Stimulated activated CD8-positive, alpha-beta memory T cell treated with anti-CD3 and anti-CD28 coated beads, Interleukin-7, amount 100 ng/mL, for 48 hours (primary cell): ENCODE measurements at places on chromosomes 12 and 14.
A peak's percentile ranks its signal among the peaks of the same experiment; 100 is the strongest.

GRCh38 chr14:96797582-96798349 is 584 bp downstream of the VRK1 start:
- peak; percentile 11 for DNase-seq

DNA sequence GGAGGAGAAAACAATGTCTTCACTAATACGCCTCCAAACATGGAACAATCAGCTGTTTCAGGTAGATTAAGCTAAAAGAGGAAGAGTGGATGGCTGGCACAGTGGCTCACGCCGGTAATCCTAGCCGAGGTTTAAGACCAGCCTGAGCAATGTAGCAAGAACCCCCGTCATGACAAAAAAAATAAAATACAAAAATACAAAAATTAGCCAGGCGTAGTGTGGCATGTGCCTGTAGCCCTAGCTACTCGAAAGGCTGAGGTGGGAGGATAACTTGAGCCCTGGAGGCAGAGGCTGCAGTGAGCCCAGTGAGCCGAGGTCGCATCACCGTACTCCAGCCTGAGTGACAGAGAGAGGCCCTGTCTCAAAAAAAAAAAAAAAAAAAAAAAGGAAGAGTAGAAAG is 1.2 kb upstream of the MED13L start:
- DNase-seq, result no peak

DNA sequence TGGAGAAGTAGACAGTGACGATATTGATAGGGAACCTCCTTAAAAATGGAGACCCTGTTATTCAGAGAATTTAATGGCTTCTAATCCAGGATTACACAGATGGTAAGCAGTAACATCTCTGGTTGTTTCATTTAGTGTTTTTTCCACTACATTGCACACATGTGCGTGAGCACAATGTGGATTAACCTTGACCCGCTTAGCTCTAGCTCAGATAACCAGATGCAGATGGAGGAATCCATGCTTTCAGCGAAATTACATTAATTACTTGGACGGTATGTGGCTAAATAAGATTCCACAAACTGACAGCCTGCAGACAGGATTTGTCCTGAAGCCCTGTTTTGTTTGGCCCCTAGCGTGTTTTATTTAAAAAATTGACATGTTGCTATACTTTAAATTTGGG is 378.4 kb downstream of the CCDC91 start:
- DNase-seq, result no peak

- DNase-seq, result no peak
These were observed 22.9 kb downstream of the HSP90AA1 start for GRCh38 chr14:102063808-102064429.

- DNase-seq, result no peak
These were observed 20.2 kb downstream of the TNFAIP2 start for GRCh38 chr14:103143506-103143905.

- DNase-seq, result no peak
These were observed 445.6 kb downstream of the GLT1D1 start for GRCh38 chr12:129298921-129299320.

DNA sequence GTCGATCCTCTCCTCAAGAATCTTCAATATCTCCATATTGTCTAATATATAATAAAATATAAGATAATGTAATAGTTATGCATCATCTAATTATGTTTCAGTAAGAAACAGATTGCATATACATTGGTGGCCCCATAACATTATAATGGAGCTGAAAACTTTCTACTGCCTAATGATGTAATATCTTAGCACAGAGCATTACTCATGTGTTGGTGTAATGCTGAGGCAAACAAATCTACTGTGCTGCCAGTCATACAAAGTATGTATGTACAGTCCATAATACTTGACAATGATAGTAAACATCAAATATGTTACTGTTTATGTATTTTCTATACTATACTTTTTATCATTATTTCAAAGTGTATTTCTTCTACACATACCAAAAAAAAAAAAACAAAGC is 128.7 kb downstream of the CPNE8 start:
- no peak for DNase-seq

- no peak for DNase-seq
These were observed 3.5 kb downstream of the SLC7A7 start for GRCh38 chr14:22811722-22812121.

DNA sequence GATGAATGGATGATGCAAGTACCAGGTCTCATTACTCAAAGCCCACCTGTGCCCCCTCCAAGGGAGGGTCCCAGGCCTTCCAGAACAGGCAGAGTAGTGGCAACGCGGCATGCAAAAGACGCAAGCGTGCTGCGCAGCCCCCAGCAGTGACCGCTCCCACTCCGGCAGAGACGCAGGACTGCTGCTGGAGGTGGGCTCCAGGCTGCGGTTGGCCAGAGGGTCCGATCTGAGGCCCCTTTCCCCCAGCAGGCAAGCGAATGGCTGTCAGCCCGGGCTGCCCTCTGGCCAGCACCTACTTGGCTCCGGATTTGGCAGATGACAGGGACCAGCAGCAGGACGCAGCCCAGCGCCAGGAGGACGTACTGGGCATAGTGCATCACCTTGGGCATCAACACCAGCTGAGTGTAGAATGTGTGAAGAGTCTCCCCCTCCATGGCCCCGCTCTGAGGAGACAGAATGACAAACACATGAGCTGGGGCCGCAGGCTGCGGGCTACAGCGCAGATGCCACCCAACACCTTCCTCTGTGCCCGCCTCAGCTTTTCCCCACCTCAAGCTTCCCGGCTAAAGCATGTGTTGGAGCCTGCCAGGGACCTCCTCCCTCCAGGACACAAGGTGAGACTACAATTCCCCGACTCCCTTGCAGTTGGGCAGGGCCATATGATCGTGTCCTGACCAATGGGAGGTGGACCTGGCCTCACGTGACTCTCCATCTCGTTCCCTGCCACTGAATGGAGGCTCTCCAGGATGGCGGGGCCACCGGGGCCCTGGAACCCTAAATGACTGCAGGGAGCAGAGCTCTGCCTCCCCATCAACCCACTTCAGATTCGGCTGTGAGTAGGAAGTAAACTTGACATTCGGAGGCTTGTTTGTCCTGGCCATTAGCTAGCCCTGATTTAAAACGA is 77.4 kb downstream of the SCARB1 start:
- no peak for DNase-seq

GRCh38 chr14:34498684-34499412 is 36.8 kb upstream of the SPTSSA start:
- DNase-seq, result no peak

- no peak for DNase-seq
These were observed 86.3 kb downstream of the PDE6H start for GRCh38 chr12:15059123-15059522.

- no peak for DNase-seq
These were observed 671 bp downstream of the SPTB start for GRCh38 chr14:64878837-64879634.

GRCh38 chr14:37594238-37594970 is 645 bp downstream of the FOXA1 start:
- no peak for DNase-seq

DNA sequence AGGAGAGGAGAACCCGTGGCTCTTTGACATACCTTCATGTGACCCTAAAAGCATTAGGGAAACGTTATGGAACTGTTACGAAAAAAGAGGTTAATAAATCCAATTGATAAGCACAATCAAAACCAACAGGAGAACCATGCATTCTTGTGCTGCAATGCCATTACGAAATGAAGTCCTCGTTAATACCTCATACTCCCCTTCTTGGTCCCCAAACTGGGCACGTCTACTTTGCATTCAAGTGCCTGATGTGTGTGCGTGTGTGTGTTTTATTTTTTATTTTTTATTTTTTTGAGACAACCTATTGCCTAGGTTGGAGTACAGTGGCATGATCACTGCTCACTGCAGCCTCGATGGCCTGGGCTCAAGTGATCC is 150.0 kb downstream of the ETV6 start:
- DNase-seq, result no peak

DNA sequence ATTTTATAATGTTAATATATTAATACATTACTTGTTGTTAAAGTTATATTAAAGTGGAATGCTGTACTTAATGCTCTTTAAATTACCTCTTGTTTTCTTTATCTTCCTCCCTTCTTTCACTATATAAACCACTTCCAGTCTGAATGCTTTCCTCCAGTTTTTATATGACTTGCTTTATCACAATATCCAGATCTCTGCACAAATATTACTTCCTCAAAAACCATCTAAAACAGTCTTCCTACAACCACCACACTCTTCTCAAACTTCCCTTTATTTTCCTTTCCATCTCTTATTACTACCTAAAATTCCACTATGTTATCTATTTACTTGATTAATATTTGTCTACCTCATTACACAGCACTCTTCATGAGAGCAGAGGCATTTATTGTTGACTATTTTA is 956.6 kb downstream of the LRFN5 start:
- no peak for DNase-seq

- no peak for DNase-seq
These were observed 73.5 kb upstream of the FICD start for GRCh38 chr12:108441549-108441948.

DNA sequence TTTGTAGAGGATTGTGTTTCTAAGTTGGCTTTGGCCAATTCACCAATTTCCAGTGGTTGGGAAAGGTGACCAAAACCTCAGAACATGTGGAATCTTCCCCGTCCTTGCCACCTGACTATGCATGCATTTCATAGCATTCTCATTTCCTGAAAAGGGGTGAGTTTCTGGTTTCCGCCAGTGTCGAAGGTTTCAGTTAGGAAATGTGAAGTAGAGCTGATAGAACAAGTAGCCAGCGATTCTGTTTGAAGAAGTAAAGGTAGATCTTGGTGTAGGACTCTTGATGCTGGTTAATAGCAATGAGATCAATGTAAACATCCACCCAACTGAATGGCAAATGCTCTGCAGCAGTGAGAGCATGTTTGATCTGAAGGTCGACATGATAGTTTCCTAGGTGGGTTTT is 15.9 kb downstream of the SMOC1 start:
- DNase-seq, result no peak
